ENCODE measurements at places on chromosomes 13 and 19.
A peak's percentile ranks its signal among the peaks of the same experiment; 100 is the strongest.

DNA sequence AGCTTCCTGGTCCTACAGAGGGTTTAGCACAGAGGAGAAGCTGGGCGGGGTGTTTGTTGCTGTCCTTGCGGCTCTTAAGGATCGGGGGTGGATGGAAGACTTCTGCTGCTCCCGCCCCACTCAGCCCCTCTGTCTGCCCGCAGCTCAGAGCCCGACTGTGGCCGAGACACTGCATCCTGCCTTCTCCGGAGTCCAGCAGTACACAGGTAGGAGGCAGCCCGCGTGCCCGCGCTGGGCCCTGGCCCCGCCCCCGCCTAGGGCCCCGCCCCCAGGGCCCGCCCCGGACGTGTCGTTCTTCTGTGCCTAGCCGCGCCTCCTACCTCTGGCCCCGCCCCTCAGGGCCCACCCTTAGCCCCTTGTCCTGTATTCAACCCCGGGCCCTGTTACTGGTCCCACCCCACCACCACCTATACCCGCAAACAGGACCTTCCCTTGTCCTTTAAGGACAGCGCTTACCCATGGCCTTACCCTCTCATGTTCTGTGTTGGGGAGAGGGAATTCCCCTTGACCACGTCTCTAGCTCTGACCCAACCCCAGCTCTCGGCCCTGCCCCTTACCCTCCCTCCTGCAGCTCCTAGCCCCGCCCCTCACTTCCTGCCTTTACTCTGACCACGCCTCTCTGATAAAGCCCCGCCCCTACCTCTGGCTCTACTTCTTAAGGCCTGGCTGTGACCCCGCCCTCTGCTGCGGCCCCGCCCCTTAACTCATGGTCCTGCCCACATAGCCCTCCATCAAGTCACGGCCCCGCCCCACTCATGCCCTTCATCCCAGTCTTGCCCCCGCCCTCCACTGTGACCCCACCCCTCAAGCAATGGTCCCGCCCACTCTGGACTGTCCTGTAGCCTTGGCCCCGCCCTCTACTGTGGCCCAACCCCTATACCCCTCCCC, 60.5 kb downstream of the CELF5 start:
- peak; percentile 95 for DNase-seq

DNA sequence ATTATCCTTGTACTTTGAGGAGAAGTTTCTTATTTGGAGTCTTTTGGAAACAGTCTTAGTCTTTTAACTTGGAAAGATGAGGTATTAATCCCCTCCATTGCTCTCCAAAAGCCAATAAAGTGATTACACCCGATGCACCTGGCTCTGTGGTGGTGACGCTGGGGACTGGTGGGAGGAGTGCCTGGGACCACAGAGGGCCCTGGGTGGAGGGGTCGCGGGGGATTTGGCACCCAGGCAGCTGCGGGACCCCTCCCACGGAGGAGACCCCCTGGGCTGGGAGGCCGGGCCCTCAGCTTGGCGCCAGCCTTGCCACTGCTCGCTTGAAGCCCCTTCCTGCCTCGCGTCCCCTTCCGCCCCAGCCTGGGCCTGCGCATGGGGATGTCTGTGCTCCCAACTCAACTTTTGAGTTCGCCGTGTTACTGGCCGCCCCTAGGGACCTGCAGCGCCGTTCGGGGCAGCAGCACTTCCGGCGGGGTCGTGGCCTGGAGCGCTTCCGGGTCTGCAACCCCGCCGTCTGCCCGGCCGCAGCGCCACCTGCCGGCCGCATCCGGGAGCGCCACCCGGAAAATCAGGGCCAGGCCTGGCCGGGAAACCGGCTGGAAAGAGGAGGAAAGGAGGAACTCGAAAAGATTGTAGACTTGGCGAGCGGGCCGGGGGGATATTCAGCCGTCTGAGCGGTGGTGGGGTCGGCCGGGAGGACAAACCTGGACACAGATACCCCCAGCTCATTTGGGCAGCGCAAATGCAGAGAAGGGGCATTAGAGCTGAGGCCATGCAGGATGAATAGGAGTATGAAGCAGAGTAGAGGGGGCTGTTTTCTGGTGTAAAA, 8.4 kb downstream of the PEAK3 start:
- DNase-seq: peak; percentile 92

GRCh38 chr19:51980116-51980736, 6.4 kb downstream of the ZNF350 start:
- no peak for DNase-seq

DNA sequence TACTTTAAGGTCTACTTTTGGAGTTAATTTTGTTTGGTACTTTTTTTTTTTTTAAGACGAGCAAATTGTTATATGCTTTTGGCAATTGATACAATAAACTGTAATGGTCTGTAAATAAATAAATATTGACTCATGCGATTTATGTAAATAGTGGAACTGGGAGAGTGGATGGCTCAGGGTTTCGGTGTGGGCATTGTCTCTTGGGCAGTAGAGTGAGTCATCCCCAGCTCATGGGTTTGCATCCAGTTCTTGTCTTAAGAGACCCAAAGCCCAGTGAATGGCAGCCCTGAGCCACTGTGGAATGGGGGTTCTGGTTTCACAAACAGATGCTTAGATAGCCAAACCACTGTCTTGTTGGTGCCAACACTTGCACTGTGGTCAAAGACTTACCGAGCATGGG, 33.0 kb downstream of the FGF9 start:
- no peak for DNase-seq

- DNase-seq: no peak
These were observed 19.6 kb downstream of the ALG5 start for GRCh38 chr13:36979361-36980050.

DNA sequence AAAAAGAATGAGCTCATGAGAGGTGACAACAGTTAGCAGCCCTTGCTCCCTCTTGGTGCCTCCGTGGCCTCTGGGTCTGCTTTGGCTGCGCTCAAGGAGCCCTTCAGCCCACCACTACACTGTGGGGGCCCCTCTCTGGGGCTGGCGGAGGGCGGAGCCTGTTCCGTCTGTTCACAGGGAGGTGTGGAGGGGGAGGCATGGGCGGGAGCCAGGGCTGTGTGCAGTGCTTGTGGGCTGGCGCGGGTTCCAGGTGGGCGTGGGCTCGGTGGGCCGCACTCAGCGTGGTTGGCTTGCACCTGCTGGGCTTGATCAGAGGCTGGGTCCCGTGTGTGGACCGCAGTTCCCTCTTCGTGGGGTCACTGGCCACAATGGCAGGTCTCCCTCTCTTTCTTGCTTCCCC, 953.4 kb upstream of the PRR20A start:
- no peak for DNase-seq

- DNase-seq: no peak
These were observed 16.1 kb upstream of the MCF2L start for GRCh38 chr13:112952759-112953551.

- no peak for DNase-seq
These were observed 1501.5 kb downstream of the EFNB2 start for GRCh38 chr13:105033999-105034398.

- DNase-seq: no peak
These were observed 37.5 kb downstream of the HSPH1 start for GRCh38 chr13:31124204-31124603.

GRCh38 chr19:41434450-41434849, 5.3 kb downstream of the DMAC2 start:
- no peak for DNase-seq

DNA sequence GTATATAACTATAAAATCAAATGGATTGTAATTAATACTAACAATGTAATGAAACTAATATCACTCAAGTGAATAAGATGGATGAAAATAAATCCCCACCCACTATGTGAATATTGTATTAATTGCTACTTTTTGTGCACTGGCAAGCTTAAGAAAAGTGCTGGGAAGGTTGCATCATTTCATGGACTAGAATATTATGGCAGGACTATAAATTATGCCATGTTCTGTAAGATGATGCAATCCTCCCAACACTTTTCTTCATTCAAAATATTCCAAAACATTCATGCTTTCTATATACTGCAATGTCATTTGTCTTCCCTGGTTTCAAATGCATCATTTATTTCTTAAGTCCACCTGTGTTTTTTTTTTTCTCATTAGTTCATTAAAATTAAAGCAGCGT, 457.6 kb upstream of the GPC6 start:
- no peak for DNase-seq

DNA sequence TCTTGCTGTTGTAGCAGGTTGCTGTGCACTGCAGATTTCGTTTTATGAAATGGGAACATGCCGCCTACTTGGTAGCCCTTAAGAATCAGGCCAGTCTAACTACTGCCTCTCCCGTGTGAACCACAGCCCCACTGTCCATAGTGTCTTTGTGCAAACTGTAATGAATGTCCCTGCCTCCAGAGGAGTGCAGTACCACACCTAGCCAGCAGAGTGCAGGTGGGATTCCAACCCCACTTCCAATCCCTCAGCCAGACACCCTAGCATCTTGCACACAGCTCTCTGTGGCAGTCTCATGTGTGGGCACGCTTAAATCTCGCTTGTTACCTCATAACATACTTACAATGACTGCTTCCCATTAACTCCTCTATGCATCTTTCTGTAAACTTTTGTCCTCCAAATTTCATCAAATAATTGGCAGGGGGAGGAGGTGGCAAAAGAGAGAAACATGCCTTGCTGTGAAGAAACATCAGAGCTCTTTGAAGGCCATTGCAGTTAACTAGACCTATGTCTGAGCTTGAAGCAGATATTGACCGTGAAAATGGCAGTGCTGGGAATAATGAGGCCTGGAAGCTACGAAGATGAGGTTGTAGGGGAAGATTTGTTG, 47.2 kb downstream of the ZAR1L start:
- peak; percentile 57 for DNase-seq

- DNase-seq: no peak
These were observed 1.3 kb downstream of the ATP7B start for GRCh38 chr13:52009946-52010345.

- DNase-seq: no peak
These were observed 8.9 kb downstream of the PIP5K1C start for GRCh38 chr19:3691372-3691716.

- DNase-seq: no peak
These were observed 487.2 kb upstream of the GPC6 start for GRCh38 chr13:92739306-92739818.

- DNase-seq: no peak
These were observed 252.1 kb downstream of the DCLK1 start for GRCh38 chr13:35879111-35879510.

DNA sequence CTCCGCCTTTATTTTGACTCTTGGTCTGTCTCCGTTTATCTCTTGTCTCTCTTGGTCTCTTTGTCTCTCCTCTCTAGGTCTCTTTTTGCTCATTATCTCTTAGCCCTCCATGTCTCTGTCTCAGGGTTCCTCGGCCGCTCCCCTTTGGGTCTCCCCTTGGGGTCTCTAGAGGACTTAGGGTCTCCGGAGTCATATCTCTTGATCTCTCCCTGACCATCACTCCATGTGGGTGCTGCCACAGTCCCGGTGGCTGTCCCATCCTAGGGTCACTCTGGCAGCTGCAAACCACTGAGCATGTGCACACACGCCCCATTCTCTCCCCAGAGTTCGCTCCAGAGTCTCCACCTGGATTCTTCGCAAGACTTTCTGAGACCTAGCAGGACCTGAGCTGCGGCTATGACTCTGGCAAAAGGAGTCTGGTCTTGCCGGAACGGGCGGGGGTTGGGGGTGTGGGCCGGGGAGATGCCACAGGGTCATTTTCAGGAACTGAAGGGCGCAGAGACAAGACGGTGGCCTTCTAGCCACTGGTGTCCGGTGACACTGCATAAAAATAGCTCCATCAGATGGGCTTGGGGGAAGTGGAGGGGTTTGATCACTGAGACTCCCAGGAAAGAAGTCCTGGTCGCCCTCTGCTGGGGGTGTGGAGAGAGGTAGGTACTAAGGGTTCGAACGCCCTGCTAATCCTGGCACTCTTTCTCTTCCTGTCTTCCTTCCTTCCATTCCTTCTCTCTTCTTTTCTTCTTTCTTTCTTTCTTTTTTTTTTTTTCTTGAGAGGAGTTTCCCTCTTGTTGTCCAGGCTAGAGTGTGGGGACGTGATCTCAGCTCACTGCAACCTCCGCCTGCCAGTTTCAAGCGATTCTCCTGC, 1.2 kb upstream of the KCNA7 start:
- DNase-seq: no peak

DNA sequence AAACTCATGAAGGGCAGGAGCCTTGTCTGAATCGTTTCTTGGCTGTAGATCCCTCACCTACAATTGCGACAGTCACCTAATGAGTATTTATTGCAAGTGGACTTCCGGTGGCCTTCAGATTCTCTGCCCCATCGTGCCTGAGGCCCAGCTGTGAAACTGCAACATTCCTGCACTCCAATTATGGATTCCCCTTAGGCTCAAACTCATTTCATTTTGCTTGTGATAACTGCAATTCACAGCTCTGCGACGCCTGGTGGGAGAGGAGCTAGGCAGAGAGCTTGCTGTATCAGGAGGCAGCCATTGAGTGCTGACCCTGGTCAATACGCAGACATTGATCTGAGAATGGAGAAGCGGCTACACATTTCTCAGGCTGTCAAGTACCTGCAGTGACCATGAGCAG, 59.0 kb downstream of the CCDC70 start:
- DNase-seq: no peak

DNA sequence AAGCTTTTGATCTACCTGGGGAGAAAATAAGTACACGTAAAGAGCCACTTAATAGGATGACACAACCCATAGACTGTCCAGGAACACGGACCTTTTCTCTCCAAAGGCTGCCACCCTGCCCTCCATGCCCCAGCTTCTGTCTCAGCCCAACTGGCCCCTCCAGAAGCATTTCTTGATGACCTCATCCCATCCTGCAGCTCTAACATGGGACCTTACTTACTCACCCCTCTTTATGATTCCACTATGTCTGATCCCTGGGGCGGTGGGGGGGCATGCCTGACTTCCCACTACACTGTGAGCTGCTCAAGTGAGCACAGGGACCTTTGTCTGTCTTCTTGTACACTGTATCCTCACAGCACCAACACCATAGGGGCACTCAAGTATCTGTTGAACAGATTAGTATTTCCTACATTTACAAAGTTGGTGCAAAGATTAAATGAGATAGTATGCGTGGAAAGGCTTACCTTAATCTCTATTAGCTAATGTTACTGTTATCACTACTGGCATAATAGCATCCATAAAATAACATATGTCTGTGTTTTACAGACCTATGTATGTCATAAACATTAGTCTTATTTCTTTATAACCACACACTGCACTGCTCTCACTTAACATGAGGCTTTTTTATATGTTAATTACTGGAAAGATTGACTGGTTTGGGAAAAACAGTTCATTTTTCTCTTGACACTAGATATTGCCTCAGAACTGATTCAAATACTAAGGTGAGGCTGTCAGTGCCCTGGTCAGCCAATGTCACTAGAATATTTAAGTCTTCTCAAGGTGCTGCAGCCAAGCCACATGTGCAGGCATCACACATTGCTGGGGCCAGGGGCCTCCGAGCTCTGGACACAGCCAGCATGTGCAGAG, 100.9 kb downstream of the FOXO1 start:
- no peak for DNase-seq

DNA sequence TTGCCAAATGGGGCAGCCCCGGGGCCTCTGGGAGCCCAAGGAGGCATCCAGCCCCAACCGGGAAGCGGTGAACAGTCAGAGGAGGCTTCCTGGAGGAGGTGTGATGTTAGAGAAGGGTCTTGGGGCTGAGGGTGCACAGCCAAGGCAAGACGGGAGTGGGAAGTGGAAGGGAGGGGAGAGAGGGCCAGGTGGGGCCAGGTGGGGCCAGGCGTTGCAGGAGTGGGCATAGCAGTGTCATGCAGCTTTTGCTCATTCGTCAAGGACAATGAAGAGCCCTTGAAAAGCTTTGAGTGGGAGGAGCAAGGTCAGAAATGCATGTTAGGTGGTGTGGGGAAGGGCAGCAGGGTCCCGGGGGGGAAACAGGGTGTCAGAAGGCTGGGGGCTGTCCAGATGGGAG, 1.8 kb downstream of the FBN3 start:
- no peak for DNase-seq

Measured in activated T-cell treated with anti-CD3 and anti-CD28 coated beads, Interleukin-2, amount 50 U/mL, for 72 hours (primary cell).